Activated CD4-positive, alpha-beta T cell treated with anti-CD3 and anti-CD28 coated beads, Interleukin-2, amount 50 U/mL, for 24 hours (primary cell): ENCODE measurements at places on chromosomes 3 and 15.

DNA sequence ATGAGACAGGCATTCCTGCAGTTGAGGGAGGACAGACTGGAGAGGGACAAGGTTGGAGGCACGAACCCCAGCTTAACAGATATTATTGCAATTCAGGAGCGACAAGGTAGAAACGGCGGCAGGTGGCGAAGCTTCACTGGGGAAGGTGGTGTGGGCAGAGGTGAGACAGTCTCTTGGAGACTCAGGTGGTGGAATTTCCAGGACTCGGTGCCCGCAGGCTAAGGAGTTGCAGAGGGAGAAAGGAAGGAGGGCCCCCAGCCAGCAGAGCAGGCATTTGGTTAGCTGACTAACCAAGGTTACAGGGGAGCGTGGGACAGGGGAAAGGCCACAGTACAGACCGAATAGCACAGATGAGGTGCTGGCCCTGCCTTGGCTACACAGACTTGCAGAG, 3.0 kb downstream of the FAM174B start:
- DNase-seq: no peak

DNA sequence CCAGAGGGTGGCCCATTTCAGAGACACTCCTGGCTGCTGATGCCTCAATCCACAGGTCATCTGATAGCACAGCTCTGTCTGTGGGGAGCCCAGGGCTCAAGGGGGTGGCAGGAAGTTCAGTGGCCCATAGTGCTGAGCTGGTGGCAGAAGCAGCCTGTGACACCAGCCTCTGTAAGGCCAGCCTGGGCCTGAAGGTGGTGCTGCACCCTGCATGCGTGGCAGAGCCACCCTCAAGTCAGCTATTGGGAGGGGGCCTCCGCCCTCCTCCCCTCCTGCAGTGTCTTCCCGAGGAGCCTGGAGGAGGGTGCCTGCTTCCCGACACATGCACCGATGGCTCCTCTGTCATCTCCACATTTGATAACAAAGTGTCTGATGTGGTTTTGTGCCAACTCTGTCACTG, 3.0 kb downstream of the PLA1A start:
- no peak for DNase-seq

GRCh38 chr15:97790180-97790579, 170.3 kb upstream of the ARRDC4 start:
- no peak for DNase-seq

GRCh38 chr3:57864853-57865252, 108.7 kb downstream of the SLMAP start:
- no peak for DNase-seq

GRCh38 chr3:61594964-61595285, 33.6 kb downstream of the PTPRG start:
- no peak for DNase-seq

GRCh38 chr3:78895528-78895927, 872.3 kb downstream of the ROBO1 start:
- DNase-seq: no peak

- DNase-seq: no peak
Observed at GRCh38 chr3:170858599-170858998, 11.4 kb downstream of the RPL22L1 start.

DNA sequence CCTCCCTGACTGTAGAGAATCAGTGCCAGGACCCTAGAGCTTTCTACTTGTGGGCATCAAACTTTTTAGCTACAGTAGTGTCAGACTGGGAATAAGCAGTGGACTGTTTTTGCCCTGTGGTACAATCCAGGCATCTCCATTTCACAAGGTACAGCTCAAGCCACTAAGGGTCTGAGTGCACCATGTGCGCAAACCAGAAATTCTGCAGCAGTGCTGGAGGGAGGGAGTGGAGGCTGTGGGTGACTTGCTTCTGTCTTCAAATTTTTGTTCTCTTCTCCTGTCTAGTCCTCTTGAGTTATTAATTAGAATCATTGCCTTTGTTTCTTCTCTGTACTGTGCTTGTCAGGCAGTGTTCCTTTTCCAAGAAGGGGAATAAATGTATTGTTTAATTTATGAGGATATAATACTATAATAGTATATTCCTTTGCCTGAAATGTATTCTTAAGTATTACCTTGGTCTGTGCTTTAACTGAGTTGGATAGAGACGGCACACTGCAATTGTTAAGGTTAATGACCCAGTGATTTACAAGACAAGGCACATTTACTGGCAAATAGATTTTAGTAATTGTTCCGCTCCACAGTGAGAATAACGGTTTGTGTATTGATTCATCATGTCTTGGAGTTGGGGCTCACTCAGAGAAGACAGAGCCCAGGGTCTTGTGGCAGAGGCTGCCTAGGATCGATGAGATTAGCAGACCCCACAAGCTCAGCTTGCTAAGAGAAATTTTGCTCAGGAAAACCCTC, 390.6 kb upstream of the CFAP20DC start:
- DNase-seq: no peak

DNA sequence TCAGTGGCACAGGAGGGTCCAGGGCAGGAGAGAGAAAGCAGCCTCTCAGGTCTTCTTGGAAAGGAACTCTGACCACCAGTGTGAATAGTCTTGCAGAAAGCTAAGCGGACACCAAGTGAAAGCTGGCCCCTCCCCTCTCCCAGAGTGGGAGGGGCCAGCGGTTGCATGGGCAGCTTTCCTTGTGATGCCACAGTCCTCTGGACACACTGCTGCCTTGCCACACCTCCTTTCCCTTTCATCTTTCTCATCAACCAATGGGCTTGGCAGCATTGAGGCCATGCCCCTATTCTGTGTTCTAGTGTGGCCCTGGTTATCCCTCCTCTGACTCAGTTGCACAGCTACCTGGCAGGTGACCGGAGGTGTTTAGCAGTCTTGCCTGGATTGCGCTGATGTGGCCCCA, 49.7 kb upstream of the GOLGA6B start:
- no peak for DNase-seq

DNA sequence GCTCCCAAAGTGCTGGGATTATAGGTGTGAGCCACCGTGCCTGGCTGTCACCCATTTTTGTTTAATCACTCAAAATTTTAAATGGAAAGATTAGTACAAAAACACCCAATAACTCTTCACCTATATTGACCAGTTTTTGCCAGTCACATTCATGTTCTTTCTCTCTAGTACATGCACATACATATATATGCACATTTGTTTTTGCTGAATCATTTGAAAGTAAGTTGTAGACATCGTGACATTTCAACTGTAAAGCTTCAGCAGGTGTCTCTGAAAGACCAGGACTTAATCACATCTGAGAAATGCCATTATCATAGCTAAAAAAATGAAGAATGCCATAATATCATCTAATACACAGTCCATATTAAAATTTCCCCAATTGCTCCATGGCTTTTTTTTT, 6.5 kb upstream of the SEMA4B start:
- no peak for DNase-seq

DNA sequence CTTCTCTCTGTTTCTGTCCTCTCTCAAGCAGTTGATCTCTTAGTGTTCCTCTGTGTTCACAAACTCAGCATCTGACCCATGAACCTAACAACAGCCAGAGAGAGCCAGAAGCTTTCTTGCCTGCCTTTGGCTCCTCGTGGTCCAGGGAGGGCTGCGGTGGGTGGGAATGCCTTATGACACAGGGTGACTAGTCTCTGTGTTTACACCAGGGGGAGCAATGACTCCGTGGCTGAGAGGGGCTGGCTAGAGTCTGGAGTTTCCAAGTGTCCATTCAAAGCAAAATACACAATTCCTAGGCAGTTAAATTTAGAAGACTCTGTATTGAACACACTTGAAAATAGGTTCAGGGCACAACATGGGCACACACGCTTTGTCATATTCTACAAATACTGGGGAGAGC, 370.0 kb upstream of the FRG2C start:
- DNase-seq: no peak

GRCh38 chr3:160564258-160564911, 986 bp downstream of the KPNA4 start:
- DNase-seq: no peak

- no peak for DNase-seq
Observed at GRCh38 chr3:125019271-125019670, 36.5 kb downstream of the HEG1 start.

DNA sequence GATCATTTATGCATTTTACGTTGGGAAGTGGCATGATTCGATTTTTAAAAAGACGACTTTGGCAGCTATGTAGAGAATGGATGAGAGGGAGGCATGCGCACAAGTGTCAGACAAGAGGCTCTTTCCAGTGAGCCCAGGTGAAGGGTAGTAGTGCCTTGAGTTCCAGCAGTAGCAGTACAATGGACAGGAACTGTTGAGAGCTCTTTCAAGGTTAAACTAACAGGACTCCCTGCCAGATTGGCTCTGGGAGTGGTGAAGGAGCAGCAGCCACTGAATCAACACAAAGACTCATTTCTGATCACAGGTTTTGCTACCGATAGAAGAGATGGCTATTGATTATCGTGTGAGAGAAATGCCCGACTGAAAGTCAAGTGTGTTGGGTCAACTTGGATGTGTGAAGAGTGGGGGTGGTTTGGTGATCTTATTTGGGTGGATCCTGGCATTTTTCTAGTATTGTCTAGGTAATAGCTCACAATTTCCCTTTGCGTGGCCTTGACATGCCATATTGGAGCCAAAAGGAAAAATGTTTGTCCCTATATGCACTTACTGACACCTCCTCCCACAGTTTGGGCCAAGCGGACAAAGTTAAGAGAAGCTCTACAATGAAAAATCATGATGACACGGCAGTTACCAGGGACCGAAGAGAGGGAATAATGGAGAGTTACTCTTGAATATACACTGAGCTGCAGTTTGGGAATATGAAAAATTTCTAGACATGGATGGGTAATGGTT, 81.6 kb upstream of the MDFIC2 start:
- no peak for DNase-seq

DNA sequence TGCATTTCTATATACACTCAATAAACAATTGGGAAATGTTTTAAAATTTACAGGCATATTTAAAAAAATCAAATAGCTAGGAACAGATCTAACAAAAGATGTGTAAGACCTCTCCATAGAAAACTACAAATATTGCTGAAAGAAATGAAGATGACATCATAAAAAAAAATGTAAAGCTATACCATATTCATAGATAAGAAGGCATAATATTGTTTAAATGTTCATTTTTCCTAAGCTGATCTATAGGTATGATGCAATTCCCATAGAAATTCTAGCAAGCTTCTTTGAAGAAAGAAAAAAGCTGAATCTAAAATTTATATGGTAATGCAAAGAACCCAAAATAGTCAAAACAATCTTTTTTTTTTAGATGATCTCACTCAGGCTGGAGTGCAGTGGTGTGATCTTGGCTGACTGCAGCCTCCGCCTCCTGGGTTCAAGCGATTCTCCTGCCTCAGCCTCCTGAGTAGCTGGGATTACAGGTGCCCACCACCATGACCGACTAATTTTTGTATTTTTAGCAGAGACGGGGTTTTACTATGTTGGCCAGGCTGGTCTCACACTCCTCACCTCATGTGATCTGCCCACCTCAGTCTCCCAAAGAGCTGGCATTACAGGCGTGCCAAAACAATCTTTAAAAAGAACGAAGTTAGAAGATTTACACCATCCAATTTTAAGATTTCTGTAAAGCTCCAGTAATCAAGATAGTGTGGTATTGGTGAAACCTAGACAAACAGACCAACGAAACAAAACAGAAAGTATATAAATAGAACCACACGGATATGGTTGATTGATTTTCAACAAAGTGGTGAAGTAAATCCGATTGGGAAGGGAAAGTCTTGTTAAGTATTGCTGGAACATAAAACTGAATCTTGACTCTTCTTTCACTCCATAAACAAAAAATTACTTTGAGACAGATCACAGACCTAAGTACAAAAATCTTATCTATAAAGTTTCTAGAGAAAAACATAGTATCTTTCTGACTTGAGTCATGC, 6.3 kb upstream of the BHLHE40 start:
- DNase-seq: no peak

DNA sequence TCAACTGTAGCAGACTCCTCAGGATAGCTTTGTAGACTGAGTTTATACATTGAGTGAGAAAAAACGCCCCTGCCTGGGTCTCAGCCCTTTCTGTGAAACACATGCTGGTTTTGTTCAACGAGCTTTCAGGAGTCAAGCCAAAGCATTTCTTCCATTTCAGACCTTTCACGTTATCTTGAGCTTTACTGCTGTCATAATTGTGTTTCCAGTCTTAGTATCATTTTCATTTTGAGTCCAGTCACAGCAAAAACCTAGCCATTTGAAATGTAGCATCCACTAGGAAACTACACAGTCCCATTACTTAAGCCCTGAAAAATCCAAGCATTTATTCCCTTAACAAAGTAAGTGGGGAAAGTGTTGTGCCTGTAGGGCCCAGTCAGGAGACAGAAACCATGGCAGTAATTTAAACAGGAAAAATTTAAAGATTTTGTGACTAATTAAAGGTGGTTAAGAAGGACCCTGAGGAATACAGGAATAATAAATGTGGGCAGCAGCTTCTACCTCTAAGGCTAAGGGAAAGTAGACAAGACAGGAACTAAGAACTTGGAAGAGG, 110.1 kb upstream of the ABHD17C start:
- DNase-seq: no peak

DNA sequence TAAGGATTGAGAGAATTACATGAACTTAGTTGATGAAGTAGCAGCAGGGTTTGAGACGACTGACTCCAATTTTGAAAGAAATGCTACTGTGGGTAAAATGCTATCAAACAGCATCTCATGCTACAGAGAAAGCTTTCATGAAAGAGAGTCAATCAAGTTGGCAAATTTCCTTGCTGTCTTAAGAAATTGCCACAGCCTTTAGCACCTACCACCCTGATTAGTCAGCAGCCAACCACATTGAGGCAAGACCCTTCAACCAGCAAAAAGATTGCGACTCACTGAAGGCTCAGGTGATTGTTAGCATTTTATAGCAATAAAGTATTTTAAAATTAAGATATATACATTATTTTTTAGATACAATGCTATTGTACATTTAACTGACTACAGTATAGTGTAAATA, 80.9 kb downstream of the RAP2B start:
- DNase-seq: no peak

DNA sequence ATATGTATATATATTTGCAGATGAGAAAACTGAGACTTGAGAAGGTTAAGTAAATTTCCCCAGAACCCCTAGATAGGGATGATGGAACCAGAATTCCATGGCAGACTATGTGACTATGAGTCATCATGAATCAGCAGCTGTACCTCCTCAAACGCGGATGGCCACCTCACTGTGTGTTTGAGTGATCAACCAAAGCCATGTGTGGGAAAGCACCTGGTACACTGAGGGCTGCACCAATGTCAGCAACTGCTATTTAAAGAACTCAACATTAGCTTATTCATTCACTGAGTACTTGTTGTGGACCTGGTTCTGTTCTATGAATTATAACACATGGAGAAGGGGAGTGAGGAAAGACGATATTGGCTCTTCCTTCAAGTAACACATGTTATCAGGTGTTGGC, 377.0 kb downstream of the GAP43 start:
- no peak for DNase-seq
